ENCODE measurements at places on chromosomes 3 and 15. TPM values are rescaled to one million over a fixed set of nuclear protein-coding genes. Genes with fewer than 3 reads are reported as not detected.

SPTBN5 gene
- total RNA-seq, result 7.0 TPM

NEDD4 gene
- 26.0 TPM for total RNA-seq

COL8A1 gene
- 69.2 TPM for total RNA-seq

PPP1R14D gene
- total RNA-seq, result not detected

BTLA gene
- not detected for total RNA-seq

SLC22A13 gene
- not detected for total RNA-seq

RBP2 gene
- total RNA-seq, result not detected

ACTR8 gene
- total RNA-seq, result 25.3 TPM

OR5K2 gene
- not detected for total RNA-seq

CDHR4 gene
- not detected for total RNA-seq

KBTBD8 gene
- total RNA-seq, result 4.5 TPM

C3orf20 gene
- total RNA-seq, result not detected

GHSR gene
- total RNA-seq, result not detected

ZNF80 gene
- not detected for total RNA-seq

RPL4 gene
- total RNA-seq, result 2,214 TPM

CCR2 gene
- total RNA-seq, result not detected

SPSB4 gene
- under 0.01 TPM for total RNA-seq

LYZL4 gene
- total RNA-seq, result not detected

GOLGA8T gene
- under 0.01 TPM for total RNA-seq

TTLL13 gene
- not detected for total RNA-seq

PIK3CA gene
- total RNA-seq, result 39.8 TPM

SMCO1 gene
- not detected for total RNA-seq

OR4F6 gene
- not detected for total RNA-seq

PRSS50 gene
- not detected for total RNA-seq

PLSCR5 gene
- total RNA-seq, result not detected

SEMA6D gene
- 1.6 TPM for total RNA-seq

IL5RA gene
- not detected for total RNA-seq

AP3B2 gene
- total RNA-seq, result not detected

IL12A gene
- 6.4 TPM for total RNA-seq

CCR3 gene
- total RNA-seq, result not detected

GRK7 gene
- total RNA-seq, result not detected

CILP gene
- not detected for total RNA-seq

CKMT1B gene
- total RNA-seq, result not detected

FOXB1 gene
- total RNA-seq, result not detected

TMEM212 gene
- total RNA-seq, result not detected

CCDC80 gene
- total RNA-seq, result 7.5 TPM

TLR9 gene
- not detected for total RNA-seq

TRIM42 gene
- total RNA-seq, result not detected

PBRM1 gene
- 58.5 TPM for total RNA-seq

SAMMSON gene
- not detected for total RNA-seq

ADCY5 gene
- not detected for total RNA-seq
